Fibroblast of villous mesenchyme (primary cell): ENCODE measurements at places on chromosomes 4 and X. TPM values are rescaled to one million over a fixed set of nuclear protein-coding genes. Genes with fewer than 3 reads are reported as not detected.

BMPR1B gene
- total RNA-seq: 2.3 and 4.3 TPM in 2 replicates

TMEM271 gene
- not detected in 2 replicates for total RNA-seq

KCND1 gene
- total RNA-seq: 0.32 and 2.6 TPM in 2 replicates

GPRASP2 gene
- total RNA-seq: 13.5 and 15.5 TPM in 2 replicates

MAGEA4 gene
- not detected in 2 replicates for total RNA-seq

MAGEA11 gene
- total RNA-seq: not detected in 2 replicates

BTK gene
- total RNA-seq: not detected in 2 replicates

FAM184B gene
- total RNA-seq: under 0.01 TPM in 1 of 2 replicates, not detected in the other

PRKG2 gene
- under 0.01 and 0.64 TPM in 2 replicates for total RNA-seq

AMOT gene
- total RNA-seq: 6.1 and 15.1 TPM in 2 replicates

TMSB15B gene
- total RNA-seq: 3.5 and 6.5 TPM in 2 replicates

SOWAHB gene
- total RNA-seq: under 0.01 and 0.32 TPM in 2 replicates

CLIC2 gene
- total RNA-seq: 1.3 and 2.6 TPM in 2 replicates

SPANXA2 gene
- total RNA-seq: not detected in 2 replicates

MAP3K15 gene
- total RNA-seq: under 0.01 TPM in 1 of 2 replicates, not detected in the other

MAOA gene
- 2.6 and 7.8 TPM in 2 replicates for total RNA-seq

ANOS1 gene
- 1.7 and 1.9 TPM in 2 replicates for total RNA-seq

ZNF630 gene
- total RNA-seq: 0.32 and 3.0 TPM in 2 replicates

SHISA3 gene
- not detected in 2 replicates for total RNA-seq

CITED1 gene
- total RNA-seq: not detected in 2 replicates

RAI2 gene
- not detected in 2 replicates for total RNA-seq

ATOH1 gene
- not detected in 2 replicates for total RNA-seq

NLGN4X gene
- total RNA-seq: 0.86 and 0.97 TPM in 2 replicates

USP17L13 gene
- not detected in 2 replicates for total RNA-seq

ADGRG2 gene
- not detected in 2 replicates for total RNA-seq

KDR gene
- 0.86 and 1.9 TPM in 2 replicates for total RNA-seq

NEIL3 gene
- total RNA-seq: 8.1 and 28.1 TPM in 2 replicates

GAB1 gene
- total RNA-seq: 13.0 and 16.1 TPM in 2 replicates

LANCL3 gene
- 0.32 and 0.43 TPM in 2 replicates for total RNA-seq

CT55 gene
- not detected in 2 replicates for total RNA-seq

TMA16 gene
- 30.6 and 53.5 TPM in 2 replicates for total RNA-seq

SPANXC gene
- total RNA-seq: not detected in 2 replicates

CFAP99 gene
- not detected in 2 replicates for total RNA-seq

PPP1R2C gene
- not detected in 2 replicates for total RNA-seq

FHL1 gene
- 69.6 and 104 TPM in 2 replicates for total RNA-seq

RGS12 gene
- total RNA-seq: 11.7 and 13.5 TPM in 2 replicates

EDNRA gene
- total RNA-seq: 0.86 and 4.2 TPM in 2 replicates

USP17L25 gene
- not detected in 2 replicates for total RNA-seq

GAGE12H gene
- not detected in 2 replicates for total RNA-seq

FAM9C gene
- under 0.01 TPM in 2 replicates for total RNA-seq

CNGA1 gene
- total RNA-seq: under 0.01 and 0.64 TPM in 2 replicates

GRPR gene
- 0.32 and 0.43 TPM in 2 replicates for total RNA-seq

PDCL2 gene
- total RNA-seq: not detected in 2 replicates

C4orf51 gene
- total RNA-seq: not detected in 2 replicates

MAGEB4 gene
- total RNA-seq: not detected in 2 replicates

USP26 gene
- total RNA-seq: not detected in 2 replicates

CYTL1 gene
- total RNA-seq: 1.3 TPM in 1 of 2 replicates, not detected in the other

UGT8 gene
- total RNA-seq: 0.32 and 0.86 TPM in 2 replicates

VEGFD gene
- under 0.01 TPM in 1 of 2 replicates, not detected in the other for total RNA-seq

HPSE gene
- total RNA-seq: under 0.01 and 0.43 TPM in 2 replicates

STPG2 gene
- total RNA-seq: under 0.01 and 0.32 TPM in 2 replicates

RASL11B gene
- total RNA-seq: 0.43 and 1.3 TPM in 2 replicates

RTL5 gene
- total RNA-seq: 1.3 and 2.2 TPM in 2 replicates

TEX13D gene
- not detected in 2 replicates for total RNA-seq

PTPN13 gene
- 68.3 and 73.0 TPM in 2 replicates for total RNA-seq

TRPC5OS gene
- total RNA-seq: not detected in 2 replicates

EDA2R gene
- 8.1 and 18.1 TPM in 2 replicates for total RNA-seq
